Endodermal cell (in vitro differentiated cells): ENCODE measurements at places on chromosomes 4 and X.
A peak's percentile ranks its signal among the peaks of the same experiment; 100 is the strongest.

GRCh38 chr4:184348311-184349233 is 125.8 kb downstream of the IRF2 start:
- peak; percentile 55 for DNase-seq

- DNase-seq = peak; percentile 59
Observed at GRCh38 chr4:93084599-93085305, 743.8 kb upstream of the ATOH1 start.

DNA sequence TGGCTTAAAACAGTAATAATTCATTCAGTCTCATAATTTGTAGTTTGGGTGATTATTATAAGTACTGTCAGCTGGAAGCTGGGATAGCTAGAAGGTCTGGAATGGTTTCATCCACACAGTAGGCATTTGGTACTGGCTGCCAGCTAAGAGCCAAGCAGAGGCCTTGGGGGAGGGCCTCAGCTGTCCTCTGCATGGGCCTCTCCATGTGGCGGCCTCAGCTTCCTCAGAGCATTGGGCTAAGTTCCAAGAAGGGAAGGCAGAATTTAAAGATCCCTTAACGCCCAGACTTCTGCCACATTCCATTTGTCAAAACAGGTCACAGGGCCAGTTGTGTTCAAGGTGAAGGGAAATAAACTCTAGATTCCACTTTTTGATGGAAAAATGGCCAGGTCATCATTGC is 93.3 kb downstream of the NEUROG2 start:
- no peak for DNase-seq

- no peak for DNase-seq
Observed at GRCh38 chr4:68434277-68434676, 13.0 kb upstream of the TMPRSS11E start.

DNA sequence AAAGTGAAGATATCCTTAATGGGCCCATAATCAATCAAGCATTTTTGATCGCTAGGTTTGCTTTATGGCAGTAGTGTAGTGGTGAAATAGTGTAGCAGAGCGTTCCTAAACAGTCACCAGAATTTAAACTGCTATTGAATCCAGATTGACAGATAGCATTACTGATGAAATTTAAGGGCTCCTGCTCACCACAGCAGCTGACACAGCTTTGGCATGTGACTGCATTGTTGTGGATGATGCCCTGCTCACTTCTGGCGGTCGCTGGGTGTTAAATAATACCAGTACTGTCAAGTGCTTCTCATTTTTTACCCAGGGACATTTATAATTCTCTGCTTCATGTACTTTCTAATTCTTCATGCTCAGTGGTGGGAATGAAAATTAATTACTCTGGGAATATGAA is 102.0 kb upstream of the ARHGAP24 start:
- no peak for DNase-seq

DNA sequence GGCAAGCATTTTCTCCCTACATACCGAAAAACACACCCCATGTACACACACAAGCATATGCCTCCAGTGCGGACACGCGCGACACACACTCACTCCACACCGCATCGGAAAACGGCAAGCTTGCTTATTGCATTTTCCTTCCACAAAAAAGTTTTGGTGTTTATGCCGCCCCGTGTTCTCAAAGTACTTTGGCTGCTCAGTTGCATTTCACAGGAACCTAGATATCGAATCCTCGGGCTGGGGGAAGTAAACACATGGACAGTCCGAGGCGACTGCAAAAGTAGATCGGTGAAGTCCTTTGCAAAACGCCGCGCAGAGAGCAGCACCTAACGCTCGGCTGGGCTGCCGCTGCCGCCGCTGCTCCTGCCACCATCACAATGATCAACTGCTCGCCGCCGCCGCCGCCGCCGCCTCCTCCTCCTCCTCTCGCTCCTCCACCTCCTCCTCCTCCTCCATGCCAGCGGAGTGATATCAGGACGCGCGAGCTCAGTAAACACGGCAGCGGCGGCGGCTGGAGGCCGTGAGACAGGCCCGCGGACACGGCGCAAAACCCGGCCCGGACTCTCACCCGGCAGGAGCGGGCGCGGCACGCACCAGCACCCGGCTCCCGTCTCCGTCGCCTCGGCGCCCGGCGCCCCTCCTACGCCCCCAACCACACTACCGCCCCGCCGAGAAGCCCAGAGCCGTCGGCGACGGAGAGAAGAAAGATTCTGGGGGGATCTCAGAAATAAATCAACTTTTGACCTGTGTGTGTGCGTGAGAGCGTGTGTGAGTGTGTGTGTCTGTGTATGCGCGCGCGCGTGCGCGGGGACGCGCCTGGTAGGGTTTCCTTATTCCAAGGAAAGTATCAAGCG is at the start of gene MAML3:
Gene MAML3, minus strand, starts transcription at position 467 of the 854 bp plus-strand sequence. CDS start 857 bp downstream, outside the sequence.
- DNase-seq = peak; percentile 97
